CD4-positive, alpha-beta T cell treated with Interleukin-21 for 1 hour (primary cell): ENCODE measurements at places on chromosomes 1 and 21.
A peak's percentile ranks its signal among the peaks of the same experiment; 100 is the strongest.

GRCh38 chr1:77044133-77044849, 174.9 kb downstream of the PIGK start:
- no peak for DNase-seq

DNA sequence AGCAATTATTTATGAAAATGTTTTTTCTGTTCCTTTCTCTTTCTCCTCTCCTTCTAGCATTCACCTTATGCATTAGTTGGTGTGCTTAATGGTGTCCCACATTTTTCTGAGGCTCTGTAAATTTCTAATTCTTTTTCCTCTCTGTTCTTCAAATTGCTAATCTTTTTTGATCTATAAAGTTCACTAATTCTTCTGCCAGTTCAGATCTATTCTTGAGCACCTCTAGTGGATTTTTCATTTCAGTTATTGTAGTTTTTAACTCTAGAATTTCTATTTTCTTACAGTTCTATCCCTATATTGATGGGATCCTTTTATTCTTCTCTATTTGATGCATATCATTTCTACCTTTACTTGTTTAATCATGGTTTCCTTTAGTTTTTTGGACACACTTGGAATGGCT, 22.4 kb downstream of the CFAP57 start:
- DNase-seq: no peak

DNA sequence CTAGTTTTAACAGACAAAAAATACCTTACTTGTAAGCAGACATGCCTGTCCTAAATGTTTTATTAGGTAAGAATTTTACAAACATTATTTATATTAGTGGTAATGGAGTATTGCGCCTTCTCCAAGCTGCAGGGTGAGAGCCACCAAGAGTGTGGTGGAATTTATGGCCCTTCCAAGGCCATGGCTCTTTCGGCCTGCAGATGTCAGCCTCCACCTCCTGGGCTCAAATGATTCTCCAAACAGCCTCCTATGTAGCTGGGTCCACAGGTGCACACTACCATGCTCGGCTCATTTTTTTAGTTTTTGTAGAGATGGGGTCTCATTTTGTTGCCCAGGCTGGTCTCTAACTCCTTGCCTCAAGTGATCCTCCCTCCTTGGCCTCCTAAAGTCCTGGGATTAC, 56.3 kb downstream of the ITGB3BP start:
- no peak for DNase-seq

- peak; percentile 85 for DNase-seq
Observed at GRCh38 chr1:27959792-27960603, at the start of gene XKR8. Gene XKR8 (plus strand): TSS chr1:27959973. CDS start chr1:27960070, 97 bp downstream.

GRCh38 chr1:216332003-216332402, 91.2 kb downstream of the USH2A start:
- no peak for DNase-seq

- no peak for DNase-seq
Observed at GRCh38 chr1:228976316-228976715, 241.0 kb downstream of the RHOU start.

GRCh38 chr1:214493126-214493796, 58.1 kb downstream of the PTPN14 start:
- DNase-seq: no peak

DNA sequence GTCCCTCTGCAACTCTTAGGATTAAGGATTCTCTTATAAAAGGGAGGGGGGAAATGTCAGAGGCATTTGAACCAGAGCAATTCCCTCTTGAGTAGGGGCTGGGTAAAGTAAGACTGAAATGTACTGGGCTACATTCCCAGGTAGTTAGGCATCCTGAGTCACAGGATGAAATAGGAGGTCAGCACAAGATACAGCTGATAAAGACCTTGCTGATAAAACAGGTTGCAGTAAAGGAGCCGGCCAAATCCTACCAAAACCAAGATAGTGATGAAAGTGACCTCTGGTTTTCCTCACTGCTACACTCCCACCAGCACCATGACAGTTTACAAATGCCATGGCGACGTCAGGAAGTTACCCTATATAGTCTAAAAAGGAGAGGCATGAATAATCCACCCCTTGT, 14.3 kb upstream of the COX20 start:
- DNase-seq: no peak

- no peak for DNase-seq
Observed at GRCh38 chr1:11412141-11412540, 66.8 kb upstream of the DISP3 start.

DNA sequence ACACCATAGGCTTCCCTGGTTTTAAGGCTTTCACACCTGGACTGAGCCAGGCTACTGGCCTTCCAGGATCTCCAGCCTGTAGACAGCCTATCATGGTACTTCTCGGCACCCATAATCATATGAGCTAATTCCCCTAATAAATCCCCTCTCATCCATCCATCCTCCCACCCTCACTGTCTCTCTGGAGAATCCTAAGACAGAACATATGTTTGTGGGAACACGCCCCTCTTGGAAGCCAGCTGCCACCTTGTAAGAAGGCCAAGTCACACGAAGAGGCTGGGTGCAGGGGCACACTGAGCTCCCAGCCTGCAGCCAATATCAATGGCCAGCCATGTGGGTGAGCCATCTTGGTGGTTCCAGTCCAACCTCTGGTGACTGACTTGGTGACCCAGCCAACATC, 7.4 kb downstream of the CLCC1 start:
- DNase-seq: no peak

DNA sequence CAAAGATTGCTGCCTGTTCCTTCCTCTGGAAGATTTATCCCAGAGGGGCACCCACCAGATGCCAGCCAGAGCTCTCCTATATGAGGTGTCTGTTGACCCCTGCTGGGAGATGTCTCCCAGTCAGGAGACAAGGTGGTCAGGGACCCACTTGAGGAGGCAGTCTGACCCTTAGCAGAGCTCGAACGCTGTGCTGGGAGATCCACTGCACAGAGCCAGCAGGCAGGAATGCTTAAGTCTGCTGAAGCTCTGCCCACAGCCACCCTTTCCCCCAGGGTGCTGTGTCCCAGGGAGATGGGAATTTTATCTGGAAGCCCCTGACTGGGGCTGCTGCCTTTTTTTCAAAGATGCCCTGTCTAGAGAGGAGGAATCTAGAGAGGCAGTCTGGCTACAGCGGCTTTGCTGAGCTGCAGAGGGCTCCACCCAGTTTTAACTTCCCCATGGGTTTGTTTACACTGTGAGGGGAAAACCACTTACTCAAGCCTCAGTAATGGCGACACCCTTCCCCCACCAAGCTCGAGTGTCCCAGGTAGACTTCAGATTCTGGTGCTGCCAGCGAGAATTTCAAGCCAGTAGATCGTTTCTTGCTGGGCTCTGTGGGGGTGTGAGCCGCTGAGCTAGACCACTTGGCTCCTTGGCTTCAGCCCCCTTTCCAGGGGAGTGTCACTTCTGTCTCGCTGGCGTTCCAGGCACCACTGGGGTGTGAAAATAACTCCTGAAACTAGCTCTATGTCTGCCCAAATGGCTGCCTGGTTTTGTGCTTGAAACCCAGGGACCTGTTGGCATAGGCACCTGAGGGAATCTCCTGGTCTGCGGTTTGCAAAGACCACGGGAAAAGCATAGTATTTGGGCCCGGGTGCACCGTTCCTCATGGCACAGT, 51.1 kb upstream of the PDC start:
- DNase-seq: no peak

DNA sequence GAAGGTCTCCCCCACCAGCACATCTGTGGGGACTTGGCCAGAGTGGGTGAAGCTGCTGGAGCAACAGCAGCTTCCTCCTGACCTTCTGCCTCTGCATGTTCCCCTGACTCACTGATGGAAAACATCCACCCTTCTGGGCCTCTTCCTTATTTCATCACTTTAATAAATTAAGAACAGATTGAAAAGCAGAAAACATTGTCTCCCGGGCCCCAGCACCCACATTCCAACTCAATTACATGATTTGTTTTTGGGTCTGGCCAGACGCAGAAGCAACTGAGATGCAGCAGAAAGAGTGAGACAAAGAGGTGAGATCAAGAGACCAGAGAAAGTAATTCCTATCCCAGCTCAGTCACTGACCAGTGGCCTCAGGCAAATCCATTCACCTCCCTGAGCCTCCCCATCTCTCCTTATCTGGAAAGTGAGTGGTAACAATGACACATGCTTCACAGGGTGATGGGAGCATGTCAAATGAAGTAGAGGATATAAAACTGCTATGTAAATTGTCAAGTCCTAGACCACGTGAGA, 157.1 kb downstream of the ELAVL4 start:
- DNase-seq: no peak

DNA sequence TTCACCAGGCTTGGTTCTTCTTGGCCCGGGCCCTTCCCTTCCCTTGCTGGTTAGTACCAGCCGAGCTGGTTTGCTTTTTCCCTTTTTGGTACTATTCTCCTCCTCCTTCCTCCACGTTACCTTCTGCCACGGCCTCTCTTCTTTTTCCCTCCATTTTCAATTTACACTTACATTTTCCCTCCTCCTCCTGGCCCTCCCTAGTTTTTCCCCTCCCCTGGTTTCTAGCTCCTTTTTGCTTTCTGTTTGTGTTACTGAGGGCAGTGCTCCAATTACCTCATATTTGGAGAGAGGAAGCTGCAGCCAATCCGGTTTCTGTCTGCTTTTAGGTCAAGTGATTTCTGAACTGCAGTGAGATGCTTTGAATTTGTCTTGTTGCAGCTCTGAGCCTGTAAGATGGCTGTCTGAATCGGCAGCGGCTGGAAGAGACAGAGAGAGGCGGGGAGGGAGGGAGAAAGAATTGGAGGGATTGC, 63.7 kb downstream of the MACF1 start:
- DNase-seq: peak; percentile 40

GRCh38 chr1:106897976-106898375, 158.5 kb upstream of the PRMT6 start:
- no peak for DNase-seq

DNA sequence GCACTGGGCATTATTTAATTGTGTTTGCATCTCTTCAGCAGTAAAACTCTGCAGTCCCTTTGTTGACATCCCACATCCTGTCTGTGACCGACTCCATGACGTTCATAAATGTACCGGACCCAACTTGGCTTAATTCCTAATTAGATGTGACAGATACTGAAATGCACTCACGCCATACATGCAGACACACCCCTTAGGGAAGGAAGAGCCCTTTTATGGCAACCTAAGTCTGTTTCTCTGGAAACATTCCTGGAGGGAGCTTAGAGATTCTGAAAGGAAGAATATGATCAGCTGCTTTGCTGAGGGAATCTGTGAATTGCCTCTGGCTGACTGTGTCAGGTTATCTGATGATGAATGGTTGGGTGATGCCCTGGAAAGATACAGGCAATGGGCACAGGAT, 33.4 kb downstream of the ADAMTS5 start:
- no peak for DNase-seq

GRCh38 chr1:161866241-161866640, 100.1 kb downstream of the ATF6 start:
- DNase-seq: no peak

DNA sequence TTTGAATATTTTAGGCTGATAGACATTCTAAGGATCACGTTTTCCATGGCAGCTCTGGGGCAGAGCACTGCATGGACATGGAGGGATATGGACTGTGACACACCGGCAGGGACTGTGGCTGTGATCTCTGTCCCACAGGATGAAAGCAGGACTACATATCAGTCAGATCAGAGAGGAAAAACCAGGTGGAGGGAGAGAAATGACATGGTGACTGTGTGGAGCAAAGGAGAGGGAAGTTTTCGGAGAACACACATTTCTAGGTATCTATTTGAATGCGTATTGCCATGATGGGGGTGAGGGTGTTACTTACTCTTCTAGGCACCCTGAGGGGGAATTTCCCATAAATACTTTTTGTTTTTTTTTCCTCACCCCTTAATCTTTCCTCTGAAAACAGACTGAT, 3.2 kb upstream of the CD1C start:
- DNase-seq: no peak
